Stimulated activated CD4-positive, alpha-beta T cell treated with anti-CD3 and anti-CD28 coated beads, Interleukin-4, amount 100 ng/mL, for 1 hour (primary cell): ENCODE measurements at places on chromosomes 6 and 20.

DNA sequence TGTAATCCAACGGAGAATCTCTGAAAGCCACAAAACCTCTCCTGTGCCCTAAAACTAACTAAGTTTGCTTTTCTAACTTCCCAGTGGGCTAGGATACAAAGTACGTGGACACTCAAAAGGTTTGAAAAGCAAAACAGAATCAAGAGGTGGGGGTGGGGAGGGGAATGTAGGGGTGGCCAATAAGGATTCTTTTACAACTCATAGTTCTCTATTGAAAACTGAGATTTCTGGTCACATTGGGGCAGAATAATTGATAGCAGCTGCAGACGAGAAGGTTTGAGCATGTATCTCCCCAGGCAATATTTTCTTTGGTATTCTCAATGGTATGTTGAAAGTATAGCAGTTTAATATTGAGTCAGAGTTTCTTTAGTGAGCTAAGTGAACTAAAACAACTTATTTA is 376.7 kb upstream of the CITED2 start:
- no peak for DNase-seq

GRCh38 chr6:9699888-9700287 is 715.0 kb downstream of the TFAP2A start:
- DNase-seq, result no peak

- DNase-seq, result no peak
Observed at GRCh38 chr6:160394654-160395035, 46.5 kb downstream of the SLC22A3 start.

DNA sequence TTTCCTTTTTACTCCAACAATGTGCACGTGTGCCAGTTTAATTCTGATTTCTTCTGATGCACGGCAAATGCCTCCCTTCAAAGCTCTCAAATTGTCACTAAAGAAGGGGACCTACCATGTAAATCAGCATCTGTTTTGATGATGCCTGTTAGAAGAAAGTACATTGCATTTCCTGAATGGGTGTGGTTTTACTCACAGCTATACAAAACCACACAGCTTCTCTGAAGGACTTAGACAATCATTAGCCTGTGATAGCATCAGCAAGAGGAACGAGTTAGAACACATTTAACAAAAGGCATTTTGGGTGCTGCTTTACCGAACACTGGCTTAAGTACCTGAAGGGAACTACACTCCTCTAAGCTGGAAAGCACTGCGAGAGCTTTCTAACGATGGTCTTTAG is 109.4 kb downstream of the ATXN1 start:
- no peak for DNase-seq

DNA sequence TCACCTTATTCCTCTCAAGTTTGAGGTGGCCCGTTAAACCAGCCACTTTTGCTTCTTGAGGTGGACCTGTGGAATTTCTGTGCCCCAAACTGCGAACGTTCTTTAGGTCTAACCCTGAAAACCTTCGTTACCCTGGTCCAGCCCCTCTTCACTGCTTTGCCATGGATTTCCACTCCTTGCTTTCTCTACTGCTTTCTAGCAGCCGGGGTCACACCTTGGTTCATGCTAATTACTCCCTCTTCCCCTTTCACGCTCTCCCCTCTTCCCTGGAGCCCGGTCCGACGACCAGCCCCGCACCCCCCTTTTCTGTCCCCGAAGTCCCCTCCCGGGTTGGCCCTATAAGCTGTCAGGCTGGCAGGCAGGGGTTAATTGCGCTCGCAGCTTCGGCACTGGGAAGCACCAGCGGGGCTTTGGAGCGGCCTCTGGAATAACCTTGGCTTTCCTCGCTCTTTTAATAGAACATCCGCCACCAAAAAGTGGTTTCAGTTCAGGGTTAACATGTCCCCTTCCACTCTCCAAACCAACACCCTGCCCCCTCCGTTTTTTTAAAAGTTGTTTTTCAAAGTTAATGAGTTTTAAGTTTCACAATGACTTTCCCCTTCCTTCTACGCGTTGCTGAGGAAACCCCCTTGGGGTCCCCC is 1.4 kb upstream of the HIVEP1 start:
- peak; percentile 33 for DNase-seq

DNA sequence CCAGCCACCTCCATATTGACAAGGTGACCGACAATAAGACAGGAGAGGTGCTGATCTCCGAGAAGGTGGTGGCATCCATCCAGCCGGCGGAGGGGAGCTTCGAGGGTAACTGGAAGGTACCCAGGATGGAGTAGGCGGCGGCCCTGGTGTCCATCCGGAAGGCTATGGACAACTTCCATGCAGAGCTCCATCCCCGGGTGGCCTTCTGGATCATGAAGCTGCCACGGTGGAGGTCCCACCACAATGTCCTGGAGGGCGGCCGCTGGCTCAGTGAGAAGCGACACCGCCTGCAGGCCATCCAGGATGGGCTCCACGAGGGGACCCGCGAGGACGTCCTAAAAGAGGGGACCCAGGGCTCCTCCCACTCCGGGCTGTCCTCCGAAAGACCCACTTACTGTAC is 17.0 kb downstream of the DEFB115 start:
- no peak for DNase-seq

DNA sequence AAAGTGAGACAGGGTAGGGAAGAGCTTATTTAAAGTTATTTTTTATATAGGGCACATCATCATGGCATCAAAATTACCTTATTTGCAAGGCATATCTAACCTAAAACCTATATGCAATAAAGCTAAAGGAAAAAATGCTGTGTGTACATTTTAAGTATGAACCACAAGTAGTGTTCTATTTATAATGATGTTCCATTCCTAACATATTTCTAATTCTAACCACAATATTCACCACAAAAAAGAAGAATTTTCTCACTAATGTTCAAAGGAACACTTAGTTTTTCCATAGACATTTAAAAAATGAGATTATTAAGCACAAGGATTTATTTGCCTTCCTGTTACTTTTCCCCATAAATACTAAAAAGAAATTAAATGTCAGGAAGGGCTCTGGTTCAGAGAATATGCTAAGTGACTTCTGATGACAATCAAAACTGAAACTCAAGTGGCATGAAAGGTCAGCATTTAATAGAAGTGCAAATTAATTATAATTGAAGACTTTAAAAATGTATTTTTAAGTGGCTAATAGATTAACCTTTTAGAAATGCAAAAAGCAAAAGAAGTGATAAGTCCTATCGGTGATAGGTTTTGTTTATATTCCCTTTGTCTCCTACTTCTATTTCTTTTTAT is 25.1 kb downstream of the GPR63 start:
- no peak for DNase-seq

- DNase-seq, result no peak
Observed at GRCh38 chr20:3360752-3361151, 46.7 kb downstream of the DNAAF9 start.

GRCh38 chr20:23078351-23079015 is 7.6 kb downstream of the CD93 start:
- no peak for DNase-seq

DNA sequence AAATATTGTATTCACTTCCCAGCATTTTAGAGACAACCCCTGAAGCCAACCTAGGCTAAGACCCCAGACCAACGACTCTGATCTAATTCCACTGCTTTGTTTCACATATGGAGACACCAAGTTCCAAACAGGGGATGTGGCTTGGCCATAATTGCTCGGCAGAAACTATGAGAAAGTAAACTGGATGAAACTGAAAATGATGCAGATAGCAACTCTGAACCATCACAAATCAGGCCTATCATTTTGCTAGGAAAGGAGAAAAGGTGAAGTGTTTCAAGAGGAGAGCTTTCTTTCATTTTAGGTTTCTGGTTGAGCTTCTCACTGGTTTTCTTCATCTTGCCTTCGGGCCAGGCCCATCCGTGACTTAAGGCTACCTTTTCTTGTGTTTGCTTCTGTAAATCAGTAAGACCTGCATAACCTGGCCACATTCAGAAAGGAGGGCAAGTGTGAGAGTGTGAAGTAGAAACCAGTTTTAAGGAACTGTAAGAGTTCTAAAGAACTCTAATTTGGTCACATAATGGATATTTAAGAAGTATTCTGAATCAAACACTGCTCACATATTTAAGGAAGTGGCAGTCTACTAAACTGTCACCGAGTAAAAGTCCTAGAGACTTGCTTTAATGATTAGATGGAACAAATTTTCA is 105.8 kb downstream of the BACH2 start:
- DNase-seq, result no peak

DNA sequence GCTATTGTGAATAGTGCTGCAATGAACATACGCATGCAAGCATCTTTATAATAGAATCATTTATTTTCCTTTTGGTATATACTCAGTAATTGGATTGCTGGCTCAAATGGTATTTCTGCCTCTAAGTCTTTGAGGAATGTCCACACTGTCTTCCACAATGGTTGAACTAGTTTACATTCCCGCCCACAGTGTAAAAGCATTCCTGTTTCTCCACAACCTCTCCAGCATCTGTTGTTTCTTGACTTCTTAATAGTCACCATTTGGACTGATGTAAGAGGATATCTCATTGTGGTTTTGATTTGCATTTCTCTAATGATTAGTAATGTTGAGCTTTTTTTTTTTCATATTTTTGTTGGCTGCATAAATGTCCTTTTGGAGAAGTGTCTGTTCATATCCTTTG is 208.7 kb downstream of the PHF3 start:
- DNase-seq, result no peak

GRCh38 chr6:39347906-39348585 is 25.5 kb upstream of the KCNK16 start:
- DNase-seq, result peak; percentile 64

DNA sequence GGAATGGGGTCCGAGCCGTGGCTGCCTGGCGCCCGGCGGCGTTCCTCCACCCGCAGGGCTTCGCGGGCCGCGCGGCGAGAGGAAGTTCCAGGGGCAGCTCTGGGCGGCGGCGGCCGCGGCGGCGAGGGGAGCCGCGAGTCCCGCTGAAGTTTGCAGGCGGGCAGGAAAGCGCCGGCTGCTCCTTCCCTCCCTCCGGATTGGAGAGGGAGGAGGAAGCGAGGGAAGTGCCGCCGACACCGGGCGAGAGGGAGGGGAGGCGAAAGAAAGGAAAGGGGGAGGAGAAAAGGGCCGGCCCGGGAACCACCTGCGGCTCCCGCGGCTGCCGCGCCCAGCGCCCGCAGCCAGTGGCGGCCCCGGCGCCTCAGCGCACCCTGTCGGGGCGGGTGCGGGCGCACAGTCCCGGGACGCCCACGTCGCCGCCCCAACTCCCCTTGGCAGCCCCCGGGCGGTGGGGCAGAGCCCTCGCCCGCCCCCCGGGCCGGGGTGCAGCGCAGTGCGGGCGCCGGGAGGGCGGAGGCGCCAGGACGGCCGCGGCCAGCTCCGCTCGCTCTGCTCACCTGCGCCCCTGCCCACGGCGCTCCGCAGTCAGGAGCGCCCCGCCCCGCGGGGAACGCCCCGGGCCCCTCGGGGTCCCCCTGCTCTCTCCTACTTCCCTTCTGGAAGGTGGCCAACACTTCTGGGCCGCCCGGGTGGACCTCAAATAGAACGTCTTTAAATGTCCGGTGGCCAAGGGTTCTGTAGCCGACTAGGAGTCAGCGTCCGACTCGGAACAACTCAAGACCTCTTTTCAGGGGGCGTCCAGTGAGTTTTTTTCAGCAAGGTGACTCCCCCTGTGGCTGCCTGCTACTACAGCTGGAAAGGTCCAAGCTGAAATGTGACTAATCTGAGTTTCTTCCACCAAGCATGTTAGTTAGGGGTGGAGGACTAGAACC is 80.3 kb upstream of the CCDC28A start:
- DNase-seq, result peak; percentile 22

DNA sequence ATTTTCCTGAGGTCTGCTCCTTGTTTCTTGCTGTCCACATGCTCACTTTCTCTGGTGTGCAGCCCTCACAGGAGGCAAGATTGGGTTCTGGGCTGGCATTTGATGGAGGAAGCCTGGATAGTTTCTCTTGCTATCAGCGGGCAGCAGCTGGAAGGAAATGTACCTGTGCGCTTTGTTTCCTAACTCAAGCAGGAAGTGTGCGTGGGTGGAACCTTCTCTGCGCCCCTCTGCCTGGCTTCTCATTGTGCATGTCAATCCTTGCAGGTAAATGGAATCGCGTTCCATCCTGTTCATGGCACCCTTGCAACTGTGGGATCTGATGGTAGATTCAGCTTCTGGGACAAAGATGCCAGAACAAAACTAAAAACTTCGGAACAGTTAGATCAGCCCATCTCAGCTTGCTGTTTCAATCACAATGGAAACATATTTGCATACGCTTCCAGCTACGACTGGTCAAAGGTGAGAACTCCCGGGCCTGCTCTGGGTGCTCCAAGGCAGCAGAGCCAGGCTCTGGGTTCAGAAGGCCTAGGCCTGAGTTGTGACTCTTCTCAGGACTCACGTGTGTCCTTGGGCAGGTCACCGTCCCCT is 16.8 kb upstream of the RBM38 start:
- no peak for DNase-seq

GRCh38 chr20:11469795-11470435 is 447.8 kb upstream of the BTBD3 start:
- DNase-seq, result no peak

- DNase-seq, result no peak
Observed at GRCh38 chr20:2127238-2127637, 25.6 kb downstream of the STK35 start.

- DNase-seq, result no peak
Observed at GRCh38 chr6:113050010-113050858, 703.1 kb downstream of the RFPL4B start.

GRCh38 chr6:42359021-42359420 is 92.7 kb downstream of the TRERF1 start:
- no peak for DNase-seq

- DNase-seq, result no peak
Observed at GRCh38 chr6:19866985-19867627, 29.9 kb downstream of the ID4 start.

DNA sequence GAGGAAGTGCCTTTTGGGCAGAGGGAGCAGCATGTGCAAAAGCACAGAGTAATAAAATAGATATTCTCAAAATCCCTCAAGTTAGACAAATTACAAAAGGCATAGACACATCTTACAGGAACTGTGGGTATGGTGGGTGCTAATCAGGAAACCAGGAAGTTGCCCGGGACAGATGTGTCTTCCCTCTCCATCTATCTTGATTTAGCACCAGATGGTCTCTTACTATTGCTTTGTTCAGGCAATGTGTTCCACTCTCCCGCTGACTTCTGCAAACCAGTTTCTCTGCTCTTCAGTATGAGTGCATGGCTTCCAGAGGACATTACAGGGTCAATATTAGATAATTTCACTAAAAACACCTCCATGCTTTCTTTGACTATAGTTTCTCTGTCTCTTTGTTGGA is 13.2 kb downstream of the CITED2 start:
- DNase-seq, result no peak

DNA sequence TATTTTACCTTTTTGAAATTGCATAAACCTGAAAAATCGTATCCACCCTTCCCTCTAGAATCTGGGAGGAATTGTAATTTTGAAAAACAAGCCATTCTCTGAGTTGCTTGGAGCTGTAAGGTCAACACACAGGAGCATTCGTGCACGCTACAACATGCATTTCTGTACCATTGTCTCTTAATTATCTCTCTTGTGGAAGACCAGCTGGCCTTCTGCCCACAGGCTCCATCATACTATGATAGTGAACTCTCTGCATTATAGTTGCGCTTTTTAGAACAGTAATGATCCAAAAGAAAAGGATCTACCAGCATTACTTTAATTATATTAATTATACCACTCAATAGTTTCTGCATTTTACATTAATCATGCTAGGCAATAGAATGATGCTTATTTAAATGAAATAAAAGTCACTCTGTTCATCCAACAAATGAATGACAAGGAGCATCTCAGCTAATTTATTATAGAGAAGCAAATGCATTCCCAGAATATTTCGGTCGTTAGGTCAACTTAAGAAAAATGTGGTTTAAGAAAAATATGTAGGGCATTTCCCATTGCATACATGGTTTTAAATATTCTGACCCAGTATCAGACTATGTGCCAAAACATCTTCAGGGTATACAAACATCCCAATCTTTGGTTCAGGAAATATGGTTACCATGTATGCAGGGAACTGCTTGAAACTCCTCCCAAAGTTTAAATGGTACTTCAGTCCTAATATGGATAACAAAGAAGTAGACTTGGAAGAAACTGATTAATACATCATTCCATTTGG is 263.5 kb downstream of the TFAP2A start:
- DNase-seq, result no peak
